Neural cell (in vitro differentiated cells): ENCODE measurements at places on chromosomes 6 and 20. TPM values are rescaled to one million over a fixed set of nuclear protein-coding genes. Genes with fewer than 3 reads are reported as not detected.

The CALHM5 gene
- polyA plus RNA-seq: 0.07 TPM in 1 of 2 replicates, not detected in the other

The MYB gene
- 2.9 and 4.0 TPM in 2 replicates for polyA plus RNA-seq

The TRIM39 gene
- 9.2 and 14.0 TPM in 2 replicates for polyA plus RNA-seq

The PPP1R16B gene
- polyA plus RNA-seq: 1.9 and 2.2 TPM in 2 replicates

The FUT9 gene
- polyA plus RNA-seq: 16.1 and 18.5 TPM in 2 replicates

The ZC3H12D gene
- polyA plus RNA-seq: 0.66 and 1.0 TPM in 2 replicates

The CRYBG1 gene
- 0.04 and 0.73 TPM in 2 replicates for polyA plus RNA-seq

The KHDC1L gene
- polyA plus RNA-seq: not detected in 2 replicates

The APOBEC2 gene
- not detected in 2 replicates for polyA plus RNA-seq

The ABHD12 gene
- 32.3 and 48.4 TPM in 2 replicates for polyA plus RNA-seq

The PDYN gene
- 17.3 and 17.7 TPM in 2 replicates for polyA plus RNA-seq

The MYCT1 gene
- not detected in 2 replicates for polyA plus RNA-seq

The RBM24 gene
- 3.4 and 4.9 TPM in 2 replicates for polyA plus RNA-seq

The HLA-DQA1 gene
- polyA plus RNA-seq: not detected in 2 replicates

The FITM2 gene
- polyA plus RNA-seq: 4.6 and 5.5 TPM in 2 replicates

The BMP2 gene
- polyA plus RNA-seq: 0.68 and 1.1 TPM in 2 replicates

The EYA2 gene
- 0.88 TPM in 1 of 2 replicates, not detected in the other for polyA plus RNA-seq

The SLC26A8 gene
- polyA plus RNA-seq: not detected in 2 replicates

The LAMP5 gene
- 0.32 and 0.43 TPM in 2 replicates for polyA plus RNA-seq

The RAET1L gene
- polyA plus RNA-seq: not detected in 2 replicates

The TFAP2D gene
- polyA plus RNA-seq: not detected in 2 replicates

The FAM217B gene
- polyA plus RNA-seq: 14.9 and 15.1 TPM in 2 replicates

The SMAP1 gene
- polyA plus RNA-seq: 43.6 and 43.7 TPM in 2 replicates

The METTL24 gene
- polyA plus RNA-seq: not detected in 2 replicates

The SOX18 gene
- 0.12 TPM in 1 of 2 replicates, not detected in the other for polyA plus RNA-seq

The FAM209A gene
- not detected in 2 replicates for polyA plus RNA-seq

The BANF2 gene
- not detected in 2 replicates for polyA plus RNA-seq

The RIPOR3 gene
- not detected in 2 replicates for polyA plus RNA-seq

The VWA7 gene
- polyA plus RNA-seq: 5.3 and 5.7 TPM in 2 replicates

The OR2J3 gene
- not detected in 2 replicates for polyA plus RNA-seq

The TRERF1 gene
- 4.3 and 4.5 TPM in 2 replicates for polyA plus RNA-seq

The LHFPL5 gene
- 0.17 TPM in 1 of 2 replicates, not detected in the other for polyA plus RNA-seq

The BPI gene
- polyA plus RNA-seq: not detected in 2 replicates

The TMC2 gene
- polyA plus RNA-seq: 0.11 and 0.66 TPM in 2 replicates

The FGD2 gene
- not detected in 2 replicates for polyA plus RNA-seq

The PACRG gene
- polyA plus RNA-seq: 6.9 and 16.6 TPM in 2 replicates

The MOXD1 gene
- polyA plus RNA-seq: 14.7 and 16.8 TPM in 2 replicates

The TGM3 gene
- 0.10 and 0.24 TPM in 2 replicates for polyA plus RNA-seq

The MICB gene
- polyA plus RNA-seq: 0.14 TPM in 1 of 2 replicates, not detected in the other
